ENCODE measurements at places on chromosomes 1 and 21. TPM values are rescaled to one million over a fixed set of nuclear protein-coding genes. Genes with fewer than 3 reads are reported as not detected.

Gene SYPL2
- 1.4 TPM for total RNA-seq

Gene PDE4B
- total RNA-seq = 3.6 TPM

Gene HMGN2
- total RNA-seq = 272 TPM

Gene KRTAP12-3
- not detected for total RNA-seq

Gene SMPDL3B
- not detected for total RNA-seq

Gene SLAMF9
- total RNA-seq = not detected

Gene AP4B1
- total RNA-seq = 7.9 TPM

Gene NUF2
- total RNA-seq = 1.1 TPM

Gene TMEM200B
- 25.4 TPM for total RNA-seq

Gene CYP4A11
- total RNA-seq = not detected

Data from pericardium fibroblast (primary cell).